ENCODE measurements at places on chromosomes 7 and 10.

DNA sequence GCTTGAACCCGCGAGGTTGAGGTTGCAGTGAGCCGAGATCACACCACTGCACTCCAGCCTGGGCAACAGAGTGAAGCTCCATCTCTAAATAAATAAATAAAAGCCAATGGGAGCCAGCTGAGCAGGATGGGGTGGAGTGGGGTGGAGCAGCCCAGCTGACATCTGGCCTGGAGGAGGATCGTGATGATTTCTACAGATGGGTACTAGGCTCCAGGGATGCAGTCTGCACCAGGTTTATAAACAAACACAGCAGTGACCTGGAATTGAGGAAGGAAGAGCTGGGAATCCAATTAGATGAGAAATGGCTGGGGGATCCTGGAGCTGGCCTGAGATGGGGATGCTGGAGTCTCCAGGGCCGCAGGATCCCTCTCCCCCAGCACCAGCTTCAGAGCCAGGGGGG is 7.3 kb upstream of the GRIFIN start:
- no peak for DNase-seq

DNA sequence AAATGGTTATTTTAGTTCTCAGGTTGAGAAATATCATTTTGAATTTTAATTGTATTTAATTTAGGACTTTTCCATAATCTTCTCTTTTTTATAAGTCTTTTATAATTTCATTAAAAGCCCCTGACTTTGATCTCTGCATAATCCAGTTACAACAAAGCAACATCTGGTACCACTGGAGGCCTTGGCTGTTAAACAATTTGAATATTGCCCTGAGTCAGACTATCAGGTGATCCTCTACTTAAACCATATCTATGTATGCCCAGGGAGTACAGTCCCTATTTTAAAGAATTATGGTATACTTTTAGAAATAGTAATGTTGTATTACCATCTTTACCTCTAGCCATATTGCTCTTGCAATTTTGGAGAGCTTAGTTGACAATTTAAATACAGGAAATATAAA is 119.1 kb downstream of the MAGI2 start:
- no peak for DNase-seq

DNA sequence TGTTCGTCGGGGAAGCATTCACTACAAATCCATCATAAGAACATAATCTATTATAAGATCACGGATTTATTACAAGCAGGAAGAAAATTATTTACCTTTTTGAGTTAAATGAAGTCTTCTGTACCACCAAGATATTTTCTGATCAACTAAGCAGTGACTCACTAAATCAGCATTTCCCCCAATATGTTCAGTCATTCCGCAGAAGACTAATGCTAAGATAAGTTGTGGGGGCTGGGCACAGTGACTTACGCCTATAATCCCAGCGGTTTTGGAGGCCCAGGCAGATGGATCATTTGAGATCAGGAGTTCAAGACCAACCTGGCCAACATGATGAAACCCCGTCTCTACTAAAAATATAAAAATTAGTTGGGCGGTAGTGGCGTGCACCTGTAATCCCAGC is 144.2 kb upstream of the EGR2 start:
- no peak for DNase-seq

DNA sequence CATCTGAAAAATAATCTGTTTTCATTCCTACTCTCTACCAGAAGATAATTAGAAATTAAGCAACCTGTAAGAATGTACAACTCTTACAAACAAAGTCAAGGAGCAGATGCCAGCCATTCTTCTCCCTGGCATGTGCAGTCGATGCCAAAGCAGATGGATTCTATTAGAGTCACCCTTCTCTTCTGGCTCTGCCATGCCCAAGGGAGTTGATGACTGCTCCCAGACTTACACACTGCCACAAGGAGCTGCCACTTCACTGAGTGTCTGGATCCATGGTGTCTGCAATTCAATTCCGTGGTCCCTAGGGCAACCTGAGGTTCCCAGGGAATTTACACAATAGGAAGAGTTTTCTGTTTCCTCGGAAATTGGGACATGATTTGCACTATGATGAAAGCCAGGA is 89.1 kb upstream of the IFRD1 start:
- no peak for DNase-seq

GRCh38 chr10:15700078-15700674 is 19.5 kb downstream of the ITGA8 start:
- no peak for DNase-seq

DNA sequence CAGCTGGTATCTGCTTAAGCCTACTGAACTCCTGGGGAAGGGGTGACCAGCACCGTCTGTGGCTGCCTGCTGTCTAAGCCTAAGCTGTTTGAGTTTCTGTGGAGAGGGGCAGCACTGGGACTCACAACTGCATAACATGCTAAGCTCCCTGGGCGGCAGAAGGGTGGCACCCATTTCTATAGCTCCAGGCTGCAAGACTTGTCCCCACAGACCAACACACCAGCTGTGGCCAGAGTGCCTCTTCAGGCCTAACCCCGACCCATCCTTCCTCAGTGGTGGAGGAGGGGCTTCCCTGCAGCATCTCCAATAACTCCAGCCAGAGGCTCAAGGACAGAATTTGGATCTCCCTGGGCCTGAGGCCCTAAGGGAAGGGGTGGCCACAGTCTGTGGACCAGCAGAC is 464.1 kb downstream of the SEMA3D start:
- no peak for DNase-seq

DNA sequence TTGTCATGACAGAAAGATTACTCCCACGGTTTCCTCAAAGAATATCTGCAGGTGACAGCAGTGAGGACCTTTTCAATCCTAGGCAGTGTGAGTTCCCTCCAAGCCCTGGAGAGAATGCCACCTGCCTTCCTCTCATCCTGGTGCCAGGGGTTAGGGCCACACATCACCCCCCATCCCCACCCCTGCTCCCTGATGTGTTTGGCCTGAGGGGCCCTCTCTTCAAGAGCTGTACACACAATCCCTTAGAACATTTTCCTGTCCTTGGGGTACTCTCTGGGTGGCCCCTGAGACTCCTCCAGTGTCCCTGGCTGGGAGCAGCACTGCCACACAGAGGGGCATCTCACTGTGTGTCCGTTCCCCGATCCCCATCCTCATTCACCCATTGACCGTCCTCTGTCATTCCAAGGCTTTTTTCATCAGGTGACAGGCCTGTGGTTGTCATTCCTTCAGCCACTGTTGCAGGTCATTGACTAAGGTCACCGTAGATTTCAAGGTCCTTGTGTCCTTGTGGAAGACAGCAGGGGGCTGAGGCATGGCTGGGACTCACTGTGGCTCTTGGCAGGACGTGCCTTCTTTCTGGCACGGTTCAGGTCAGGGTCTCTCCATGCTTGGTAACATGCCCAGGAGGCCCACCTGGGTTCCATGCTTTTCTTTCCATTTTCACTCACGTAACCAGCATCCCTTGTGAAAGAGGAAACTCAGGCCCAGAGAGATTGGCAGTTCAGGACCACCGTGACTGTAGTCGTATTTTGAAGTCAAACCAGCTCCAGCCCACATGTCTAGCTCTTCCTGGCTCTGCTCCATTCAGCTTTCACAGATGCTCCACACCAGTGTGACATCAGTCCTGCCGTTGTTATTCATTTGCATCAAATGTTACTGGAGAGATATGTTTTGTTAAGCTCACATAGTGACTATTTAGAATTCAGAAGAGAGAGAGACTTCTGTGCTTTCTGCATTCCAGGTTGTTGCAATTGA is 26.8 kb upstream of the BTBD16 start:
- no peak for DNase-seq

GRCh38 chr10:91251430-91252056 is 31.1 kb downstream of the PCGF5 start:
- DNase-seq, result no peak

- no peak for DNase-seq
Measured at GRCh38 chr10:86205306-86206239, 161.0 kb downstream of the GRID1 start.

GRCh38 chr10:103921750-103922195 is 3.8 kb upstream of the STN1 start:
- DNase-seq, result no peak

- no peak for DNase-seq
Measured at GRCh38 chr7:12130609-12131008, 80.5 kb upstream of the TMEM106B start.

GRCh38 chr10:124005991-124006392 is 87.4 kb downstream of the CHST15 start:
- DNase-seq, result no peak

DNA sequence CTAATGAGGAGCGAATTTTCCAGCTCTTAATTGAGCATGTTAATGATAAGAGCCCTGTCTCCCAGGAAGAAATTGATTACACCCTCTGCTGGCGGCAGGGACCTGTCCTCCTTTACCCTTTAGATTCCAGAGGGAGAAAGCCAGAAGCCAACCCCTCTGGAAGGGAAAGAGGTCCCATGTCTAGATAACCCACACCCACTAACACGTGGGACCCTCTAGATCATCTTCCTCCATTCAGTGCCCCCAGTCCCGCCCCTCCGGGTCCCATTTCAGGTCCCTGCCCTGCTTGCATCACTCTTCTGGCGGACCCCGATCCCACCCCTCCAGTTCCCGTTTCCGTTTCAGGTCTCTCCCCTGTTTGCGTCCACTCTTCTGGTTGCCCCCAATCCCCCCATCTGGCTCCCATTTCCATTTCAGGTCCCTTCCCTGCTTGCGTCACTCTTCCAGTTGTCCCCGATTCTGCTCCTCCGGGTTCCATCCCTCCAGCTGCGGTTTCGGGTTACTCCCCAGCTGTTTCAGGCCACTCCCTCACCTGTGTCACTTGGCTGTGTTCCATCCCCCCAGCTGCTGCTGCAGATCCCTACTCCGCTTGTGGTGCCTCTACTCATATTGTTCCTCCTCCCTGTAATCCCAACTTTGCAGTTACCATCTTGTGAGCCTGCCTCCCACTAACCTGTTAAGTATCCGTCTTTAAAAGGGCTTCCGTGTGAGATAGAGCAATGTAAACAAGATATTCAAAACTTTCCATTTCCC is 202.4 kb downstream of the SH2D4B start:
- DNase-seq, result no peak

GRCh38 chr7:156003220-156004162 is 191.2 kb upstream of the SHH start:
- DNase-seq, result no peak

GRCh38 chr10:70343312-70343711 is 39.1 kb downstream of the LRRC20 start:
- no peak for DNase-seq

DNA sequence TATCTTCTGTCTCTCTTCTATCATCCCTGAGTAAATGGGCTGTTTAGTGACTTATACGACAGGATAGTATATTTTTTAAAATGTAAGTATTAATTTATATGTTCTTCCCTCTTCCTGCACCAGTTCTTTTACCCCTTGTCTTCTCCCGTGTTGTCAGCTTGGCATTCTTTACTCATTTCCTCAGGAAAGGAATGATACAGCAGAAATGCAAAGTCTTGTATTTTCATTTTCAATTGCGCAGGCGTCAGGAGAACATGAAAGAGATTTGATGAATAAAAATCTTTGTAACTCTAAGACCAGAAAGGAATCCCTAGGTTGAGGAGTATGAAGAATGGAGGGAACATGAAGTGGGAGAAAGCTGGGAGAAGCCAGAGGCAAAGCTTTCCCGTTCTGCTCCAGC is 18.8 kb upstream of the VPS41 start:
- DNase-seq, result no peak

DNA sequence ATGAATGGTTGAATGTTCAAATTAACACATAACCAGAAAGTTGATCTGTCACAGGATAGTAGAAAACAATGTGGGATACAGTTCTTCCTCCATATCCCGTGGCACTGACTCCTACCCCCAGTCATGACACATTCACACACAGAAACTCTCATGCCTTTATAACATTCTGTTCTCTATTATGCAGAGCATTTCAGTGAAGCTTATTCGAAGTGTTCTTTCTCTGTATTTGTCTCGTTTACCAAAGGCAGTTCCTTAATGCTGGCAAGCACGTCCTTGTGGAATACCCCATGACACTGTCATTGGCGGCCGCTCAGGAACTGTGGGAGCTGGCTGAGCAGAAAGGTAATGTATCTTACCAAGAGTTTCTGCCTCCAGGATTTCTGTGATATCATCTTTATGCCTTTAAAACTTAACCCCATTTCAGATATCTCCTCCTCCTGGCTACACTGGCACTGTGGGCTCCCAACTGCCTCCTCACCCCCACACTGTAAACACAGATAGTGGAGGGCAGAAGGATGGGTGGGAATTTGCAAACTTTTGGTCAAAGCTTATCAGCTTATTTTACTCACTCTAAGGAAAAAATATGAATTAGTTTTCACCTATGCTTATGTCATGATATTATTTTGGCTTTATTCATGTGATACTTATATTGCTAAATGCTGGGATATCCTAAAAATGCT is 34.1 kb downstream of the BLVRA start:
- DNase-seq, result no peak

DNA sequence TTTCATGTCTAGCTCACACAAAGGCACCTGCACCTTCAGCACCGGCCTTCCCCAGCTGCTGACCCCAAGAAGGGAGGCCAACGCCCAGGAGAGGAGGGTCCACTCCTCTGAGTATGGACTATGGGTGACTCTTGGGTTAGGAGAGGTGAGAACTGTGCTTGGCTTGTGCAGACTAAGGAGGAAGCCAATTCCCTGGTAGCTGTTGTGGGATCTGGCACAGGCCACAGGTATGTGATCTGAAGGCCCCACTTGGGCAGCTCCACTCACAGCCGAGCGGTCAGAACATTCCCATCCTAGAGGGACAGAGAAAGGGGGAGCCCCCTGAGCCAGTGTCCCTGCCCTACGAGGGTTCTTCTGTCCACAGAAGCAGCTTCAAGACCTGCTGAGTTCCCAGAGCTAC is 52.8 kb upstream of the FIGNL1 start:
- DNase-seq, result no peak

DNA sequence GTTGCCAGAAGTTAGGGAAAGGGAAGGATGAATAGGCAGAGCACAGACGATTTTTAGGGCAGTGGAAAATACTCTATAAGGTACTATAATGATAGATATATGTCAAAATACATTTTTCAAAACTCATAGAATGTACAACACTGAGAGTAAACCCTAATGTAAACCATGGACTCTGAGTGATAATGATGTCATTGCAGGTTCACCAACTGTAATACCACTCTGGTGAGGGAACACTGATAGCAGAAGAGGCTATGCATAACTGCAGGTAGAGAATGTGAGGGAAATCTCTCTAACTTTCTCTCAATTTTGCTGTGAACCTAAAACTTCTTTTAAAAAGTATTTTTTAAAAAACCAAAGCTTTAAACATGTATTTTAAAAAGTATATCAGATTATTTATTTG is 22.1 kb downstream of the POT1 start:
- no peak for DNase-seq

GRCh38 chr7:6628045-6628444 is 9.1 kb upstream of the ZNF316 start:
- no peak for DNase-seq

- no peak for DNase-seq
Measured at GRCh38 chr7:117231047-117231359, 91.9 kb downstream of the WNT2 start.

- DNase-seq, result no peak
Measured at GRCh38 chr10:24352399-24352798, 143.5 kb downstream of the KIAA1217 start.

All from activated CD4-positive, CD25-positive, alpha-beta regulatory T cell treated with anti-CD3 and anti-CD28 coated beads, Interleukin-2, amount 50 U/mL, for 72 hours (primary cell).